CD4-positive, alpha-beta memory T cell (primary cell): ENCODE measurements at places on chromosomes 5 and 9. TPM values are rescaled to one million over a fixed set of nuclear protein-coding genes. Genes with fewer than 3 reads are reported as not detected.

DNA sequence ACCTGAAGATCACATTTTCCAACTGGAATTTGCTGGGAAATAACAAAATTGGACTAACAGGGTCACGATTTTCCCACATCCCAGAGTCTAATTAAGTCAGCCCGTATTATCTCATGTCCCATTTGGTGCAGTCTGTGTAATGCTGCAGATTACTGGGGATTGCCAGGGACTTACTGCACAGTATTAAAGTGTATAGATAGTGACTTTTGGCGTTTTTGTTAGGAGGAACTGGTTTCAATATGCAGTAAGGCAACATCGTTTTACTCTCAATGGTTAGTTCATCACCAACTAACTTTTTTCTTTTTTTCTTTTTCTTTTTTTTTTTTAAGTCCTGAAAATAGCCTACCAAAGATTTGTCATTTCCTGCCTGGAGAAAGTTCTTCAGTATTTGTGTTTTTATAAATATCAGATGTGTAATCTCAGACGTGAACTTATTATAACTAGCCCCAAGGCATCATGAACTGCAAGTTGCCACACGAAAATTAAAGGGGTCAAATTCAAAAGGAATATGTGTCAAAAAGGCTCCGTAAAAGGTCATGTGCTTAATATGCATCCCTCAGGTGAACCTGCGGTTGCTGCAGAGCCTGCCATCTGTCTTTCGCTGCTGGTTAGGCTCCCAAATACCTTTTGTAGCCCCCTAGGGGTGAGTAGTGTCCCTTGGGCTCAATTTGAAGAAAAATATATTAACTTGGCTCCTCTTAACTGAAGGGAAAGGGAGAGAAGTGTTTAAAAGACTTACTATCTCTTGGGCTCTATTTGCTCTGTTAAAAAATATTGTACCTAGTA, 176.7 kb upstream of the ADAMTSL1 start:
- DNase-seq: no peak

GRCh38 chr5:134450374-134450773, 38.7 kb upstream of the CDKN2AIPNL start:
- no peak for DNase-seq

DNA sequence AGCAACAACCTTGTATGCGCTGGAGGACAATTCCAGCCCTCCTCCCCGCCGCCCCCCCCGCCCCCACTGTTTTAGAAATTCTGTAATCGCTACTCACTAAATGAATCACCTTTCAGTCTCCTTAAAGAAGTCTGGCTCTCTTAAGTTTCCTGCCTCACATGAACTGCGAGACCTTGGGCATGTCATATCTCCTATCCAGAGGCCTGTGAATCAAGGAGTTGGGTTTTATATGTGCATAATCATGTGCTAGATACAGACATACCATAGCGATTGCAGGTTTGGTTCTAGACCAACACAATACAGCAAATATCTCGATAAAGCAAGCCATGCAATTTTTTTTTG, 337 bp upstream of the DMAC1 start:
- no peak for DNase-seq

- DNase-seq: no peak
Observed at GRCh38 chr5:142813220-142813619, 43.0 kb downstream of the ARHGAP26 start.

DNA sequence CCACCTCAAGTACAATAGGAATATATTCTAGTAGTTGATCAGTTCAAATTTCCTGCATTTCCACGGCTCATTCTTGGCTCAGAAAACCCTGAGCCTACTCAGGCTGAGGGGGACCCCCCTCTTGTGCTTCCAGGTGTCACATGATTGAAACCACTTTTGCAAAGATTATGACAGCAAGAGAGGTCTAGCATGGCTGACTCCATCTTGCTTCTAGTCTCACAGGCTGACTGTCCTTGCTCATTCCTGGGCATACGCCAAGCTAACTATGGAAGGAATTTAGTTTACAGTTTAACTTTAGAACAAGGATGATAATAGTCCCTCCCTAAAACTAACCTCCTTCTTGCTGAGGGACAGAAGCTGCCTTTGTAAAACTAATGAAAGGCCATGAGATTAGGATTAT, 154.1 kb downstream of the SNX18 start:
- DNase-seq: no peak

DNA sequence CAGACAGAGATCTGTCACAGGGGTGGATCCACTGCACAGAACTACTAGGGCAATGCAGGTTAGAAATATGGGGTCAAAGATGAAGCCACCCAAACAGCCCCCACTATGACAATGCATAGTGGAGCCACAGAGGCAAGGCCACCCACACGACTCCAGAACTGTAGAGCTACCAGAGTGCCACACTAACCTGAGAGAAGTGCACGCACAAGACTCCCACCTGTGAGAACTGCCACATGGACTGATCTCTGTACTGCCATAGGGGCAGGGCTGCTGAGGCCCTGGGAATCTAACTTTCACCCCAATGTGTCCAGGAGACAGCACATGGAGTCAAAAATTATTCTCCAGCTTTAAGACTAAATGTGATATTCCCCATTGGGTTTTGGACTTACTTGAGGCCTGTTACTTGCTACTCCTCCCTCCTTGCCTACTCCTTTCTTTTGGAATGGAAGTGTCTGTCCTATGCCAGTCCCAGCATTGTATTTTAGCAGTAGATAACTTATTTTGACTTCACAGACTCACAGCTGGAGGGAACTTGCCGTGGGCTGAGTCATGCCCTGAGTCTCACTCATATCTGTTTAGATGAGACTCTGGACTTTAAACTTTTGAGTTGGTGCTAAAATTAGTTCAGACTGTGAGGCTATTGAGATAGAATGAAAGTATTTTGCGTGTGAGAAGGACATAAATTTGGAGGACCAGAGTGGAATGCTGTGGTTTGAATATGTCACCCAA, 853.3 kb downstream of the MAT2B start:
- no peak for DNase-seq

GRCh38 chr5:99059685-99060084, 130.9 kb upstream of the CHD1 start:
- no peak for DNase-seq

- DNase-seq: no peak
Observed at GRCh38 chr9:90343366-90343765, 299.3 kb downstream of the DIRAS2 start.

DNA sequence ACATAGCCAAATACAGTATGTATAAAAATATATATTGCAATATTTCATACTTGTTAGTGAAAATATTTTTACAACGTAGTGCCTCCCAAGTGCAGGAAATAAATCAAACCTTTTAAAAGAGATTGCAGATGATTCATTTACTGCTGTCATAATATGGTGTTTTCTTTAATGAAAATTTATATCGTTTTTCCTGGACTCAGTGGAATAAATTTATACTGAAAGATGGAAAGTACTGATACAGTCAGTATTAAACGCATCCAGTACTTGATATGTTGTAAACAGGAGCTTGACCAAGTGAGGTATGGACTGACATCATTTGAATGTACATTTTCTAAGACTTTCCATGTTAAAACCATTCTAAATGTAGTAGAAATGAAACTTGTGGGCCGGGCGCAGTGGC, 143.4 kb upstream of the ZNF608 start:
- DNase-seq: no peak

- DNase-seq: no peak
Observed at GRCh38 chr5:141747152-141748141, 65.4 kb upstream of the ARAP3 start.

DNA sequence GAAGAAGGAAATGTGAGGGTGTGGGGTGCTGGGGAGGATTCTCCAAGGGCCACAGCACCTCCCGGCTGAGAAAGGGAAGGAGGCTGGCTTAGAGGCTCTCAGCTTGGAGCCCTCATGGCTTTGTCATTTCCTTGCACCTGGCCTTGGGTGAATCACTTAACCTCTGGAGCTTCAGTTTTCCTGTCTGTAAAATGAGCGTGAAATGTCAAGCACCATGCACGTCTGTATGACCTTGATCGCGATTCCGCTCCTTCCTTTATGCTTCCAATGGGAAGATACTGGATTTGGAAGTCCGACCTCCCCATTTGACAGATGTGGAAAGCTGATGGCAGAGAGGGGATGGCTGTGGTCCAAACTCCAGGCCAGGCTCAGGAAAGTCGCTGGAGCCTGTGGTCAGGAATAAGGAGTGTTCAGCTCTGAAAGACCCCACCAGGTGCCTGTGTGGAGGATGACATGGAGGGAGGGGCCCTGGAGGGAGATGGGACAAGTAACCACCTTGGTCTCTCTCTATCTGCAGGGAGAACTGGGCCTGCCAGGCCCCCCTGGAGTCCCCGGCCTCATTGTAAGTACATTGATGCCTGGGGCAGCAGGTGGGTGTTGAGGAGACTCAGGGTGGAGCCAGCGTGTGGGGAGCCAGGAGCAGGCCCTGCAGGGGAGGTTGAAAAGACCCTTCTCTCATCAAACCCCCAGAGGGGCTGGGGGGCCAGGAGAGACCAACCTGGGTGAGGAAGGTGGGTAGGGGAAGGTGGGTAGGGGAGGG, 66.5 kb downstream of the COL27A1 start:
- DNase-seq: no peak

GRCh38 chr9:92617195-92617813, 52.6 kb downstream of the IPPK start:
- no peak for DNase-seq

- DNase-seq: no peak
Observed at GRCh38 chr9:13806714-13807113, 507.2 kb downstream of the NFIB start.

DNA sequence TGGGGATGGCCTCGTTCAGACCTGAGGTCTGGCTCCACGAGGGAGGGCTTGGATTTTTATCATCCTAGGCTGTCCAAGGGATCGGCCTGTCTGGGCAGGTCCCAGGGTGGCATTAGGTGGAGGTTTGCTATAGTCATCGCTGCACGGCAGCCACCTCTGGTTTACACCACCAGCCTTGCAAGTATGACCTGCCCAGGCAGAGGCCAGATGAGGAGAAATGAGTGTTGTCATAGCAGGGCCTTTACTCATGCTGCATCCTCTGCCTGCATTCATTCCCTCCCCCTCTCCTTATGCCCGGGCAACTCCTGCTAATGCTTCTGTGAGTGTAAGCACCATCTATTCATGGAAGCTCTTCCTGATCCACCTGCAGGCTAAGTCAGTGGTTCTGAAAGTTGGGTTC, 15.3 kb upstream of the NDST1 start:
- no peak for DNase-seq

DNA sequence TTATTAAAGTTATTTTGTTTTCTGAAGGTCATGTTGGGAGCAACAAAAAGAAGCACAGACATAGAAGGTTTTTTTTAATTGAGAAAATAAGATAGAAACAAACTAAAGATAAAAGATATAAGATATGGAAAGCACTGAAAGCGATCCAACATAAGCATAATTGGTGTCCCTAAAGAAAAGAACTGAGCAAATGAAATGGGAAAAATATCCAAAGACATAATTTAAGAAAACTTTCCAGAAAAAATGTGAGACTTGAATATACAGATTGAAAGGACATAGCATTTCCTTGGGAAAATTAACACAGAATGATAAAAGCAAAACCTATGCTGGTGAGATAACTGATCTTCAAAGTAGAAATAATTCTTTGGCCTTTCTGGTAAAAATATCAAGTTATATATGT, 289.3 kb downstream of the KIAA0825 start:
- no peak for DNase-seq

DNA sequence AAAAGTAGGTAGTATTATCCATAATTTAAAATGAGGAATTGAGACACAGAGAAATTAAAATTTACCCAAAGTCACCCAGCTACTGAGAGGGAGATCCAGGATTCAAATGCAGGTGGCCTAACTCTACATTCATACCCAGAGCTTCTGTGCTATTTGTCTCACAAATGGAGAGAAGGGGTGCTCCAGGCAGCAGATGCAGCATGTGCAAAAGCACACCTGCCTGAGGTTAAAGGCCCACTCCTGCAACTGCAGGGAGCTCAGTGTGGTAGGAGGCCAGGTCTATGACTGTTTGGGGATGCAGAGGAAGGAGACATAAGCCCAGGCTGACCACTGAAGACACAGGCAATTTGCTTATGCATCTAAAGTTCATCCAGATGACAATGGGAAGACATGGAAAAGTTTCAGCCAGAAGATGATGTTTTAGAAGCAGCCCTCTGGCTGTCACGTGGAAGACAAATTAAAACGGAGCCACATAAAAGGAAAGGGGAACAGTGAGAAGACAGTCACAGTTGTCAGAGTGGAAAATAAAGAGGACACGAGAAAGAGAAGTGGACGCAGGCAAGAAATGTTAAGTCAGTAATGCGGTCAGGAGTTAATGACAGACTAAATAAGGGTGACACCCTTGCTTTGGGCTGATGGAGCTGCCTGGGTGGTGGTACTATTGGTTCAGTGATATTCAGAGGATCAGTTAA, 214.7 kb downstream of the EBF1 start:
- DNase-seq: no peak

DNA sequence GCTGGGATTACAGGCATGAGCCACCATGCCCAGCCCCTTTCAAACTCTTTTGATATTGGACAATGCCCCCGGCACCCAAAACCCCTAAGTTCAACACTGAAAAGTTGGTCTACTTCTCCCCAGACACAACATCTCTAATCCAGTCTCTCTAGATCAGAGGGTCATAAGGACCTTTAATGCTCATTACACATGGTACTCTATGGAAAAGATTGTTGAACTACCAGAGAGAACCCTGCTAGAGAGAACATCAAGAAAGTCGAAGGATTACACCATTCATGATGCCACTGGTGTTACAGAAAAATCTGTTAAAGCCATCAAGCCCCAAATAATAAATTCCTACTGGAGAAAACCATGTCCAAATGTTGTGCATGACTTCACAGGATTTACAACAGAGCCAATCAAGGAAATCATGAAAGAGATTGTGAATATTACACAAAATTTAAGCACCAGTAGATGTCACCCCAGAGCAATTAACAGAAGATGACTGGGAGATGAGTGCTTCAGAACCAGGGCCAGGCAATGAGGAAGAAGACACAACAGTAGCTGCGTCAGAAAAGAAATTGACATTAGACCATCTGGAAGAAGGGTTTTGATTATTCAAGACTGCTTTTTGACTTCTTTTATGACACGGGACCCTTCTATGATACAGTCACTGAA, 28.3 kb upstream of the NIPAL4 start:
- peak; percentile 49 for DNase-seq

The VCAN gene
- total RNA-seq: 0.09 TPM

The IL4 gene
- total RNA-seq: not detected

The MATR3 gene
- 255 TPM for total RNA-seq

The IQGAP2 gene
- total RNA-seq: 126 TPM

The ELOVL7 gene
- not detected for total RNA-seq

The LRRC19 gene
- total RNA-seq: not detected

The DPYSL3 gene
- 0.25 TPM for total RNA-seq

The OR1Q1 gene
- total RNA-seq: not detected

The PTGER4 gene
- 64.9 TPM for total RNA-seq
